Thoracic aorta (tissue), 2 donors: ENCODE measurements at places on chromosomes 2 and 18. TPM values are rescaled to one million over a fixed set of nuclear protein-coding genes. Genes with fewer than 3 reads are reported as not detected.

DNA sequence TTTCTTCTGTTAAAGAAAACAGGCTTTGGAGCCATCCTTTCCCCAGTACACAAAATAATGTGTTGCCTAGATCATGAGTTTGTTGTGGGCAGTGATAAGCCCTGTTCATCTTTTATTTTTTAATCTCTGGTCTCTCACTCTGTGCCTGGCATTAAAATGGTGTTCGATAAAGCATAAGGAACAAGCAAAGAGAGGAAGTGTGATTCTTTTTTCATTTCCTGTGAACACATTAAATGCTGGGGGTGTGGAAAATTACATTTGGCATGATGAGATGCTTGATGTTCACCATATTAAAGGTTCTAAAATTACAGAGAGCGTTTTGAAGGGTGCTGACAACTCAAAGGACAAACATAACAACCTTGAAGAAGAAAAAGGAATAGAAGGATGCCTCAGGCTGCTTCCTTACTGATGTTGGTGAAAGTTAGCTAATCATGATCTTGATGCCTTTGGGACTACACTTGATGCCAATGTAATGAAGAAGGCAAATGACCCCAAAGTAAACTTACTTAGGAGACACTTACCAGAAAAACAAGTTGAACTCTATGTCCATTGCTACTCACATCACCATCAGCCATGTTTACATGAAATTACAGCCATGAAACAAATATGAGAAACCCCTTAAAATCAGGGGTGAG is 33.0 kb downstream of the TMEFF2 start:
- peak overlapping the region; percentile 63 for H3K4me3 ChIP-seq
- no peaks in the 10 kb centered on the region for H3K36me3 ChIP-seq
- H3K4me1 ChIP-seq = peaks cover 5% of the 10 kb centered on the region
- no peaks in the 10 kb centered on the region for H3K27me3 ChIP-seq

Gene KCNG2
- 1.5 TPM for total RNA-seq

DNA sequence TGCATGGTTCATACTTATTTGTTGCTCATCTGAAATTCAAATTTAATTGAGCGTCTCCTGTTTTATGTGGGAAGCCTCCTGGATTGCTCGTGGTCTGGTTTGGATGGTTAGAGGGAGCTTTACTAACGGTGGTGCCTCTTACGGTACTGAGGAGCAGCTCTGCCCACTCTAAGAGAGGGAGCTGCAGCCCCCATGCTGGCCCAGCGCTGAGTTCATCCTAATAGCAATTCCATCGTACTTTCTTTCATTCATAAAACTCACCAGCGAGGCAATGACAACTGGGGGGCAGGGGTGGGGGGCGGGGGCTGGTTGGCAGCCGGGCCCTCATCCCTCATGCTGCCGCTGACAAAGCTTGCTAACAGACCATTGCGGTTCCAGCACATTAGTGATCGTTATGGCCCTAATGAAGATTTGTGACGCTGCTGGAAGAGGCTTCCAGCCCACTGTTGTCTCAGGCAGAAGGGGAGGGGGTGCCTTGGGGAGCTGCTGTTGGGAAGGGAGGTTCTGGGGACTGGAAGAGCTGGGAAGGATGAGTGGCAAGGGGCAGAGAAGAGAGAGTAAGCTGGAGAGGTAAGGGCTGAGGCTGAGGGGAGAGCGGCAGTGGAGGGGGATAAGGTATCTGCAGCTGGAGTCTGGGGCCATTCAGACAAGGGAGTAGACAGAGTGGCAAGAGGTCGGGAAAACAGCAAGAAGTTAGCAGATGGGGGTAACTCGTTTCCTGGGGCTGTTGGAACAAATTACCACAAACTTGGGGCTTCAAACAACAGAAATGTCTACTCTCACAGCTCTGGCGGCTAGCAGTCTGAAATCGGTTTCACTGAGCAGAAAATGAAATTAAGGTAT is 238.1 kb downstream of the LPIN1 start:
- no peak overlapping the region for H3K27ac ChIP-seq
- H3K4me3 ChIP-seq = no peak overlapping the region
- no peaks in the 10 kb centered on the region for H3K36me3 ChIP-seq
- no peaks in the 10 kb centered on the region for H3K27me3 ChIP-seq

DNA sequence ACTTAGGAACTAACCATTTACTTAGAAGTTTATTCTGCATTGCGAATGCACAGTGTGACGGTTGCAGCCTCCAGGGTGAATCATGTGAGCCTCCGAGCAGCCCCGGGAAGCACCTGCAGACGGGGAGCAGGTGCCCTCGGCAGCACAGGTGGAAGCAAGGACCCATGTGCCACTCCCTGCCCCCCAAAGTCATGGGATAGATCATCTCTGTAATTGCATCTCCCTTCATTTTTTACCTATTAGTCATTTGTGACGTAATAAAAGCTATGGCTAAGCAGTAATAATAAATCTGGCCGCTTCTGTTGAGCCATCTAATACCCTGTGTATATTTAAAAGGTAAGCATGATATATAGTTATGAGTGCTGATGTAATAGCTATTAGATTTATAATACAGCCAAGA is 97.2 kb downstream of the PTGR3 start:
- no peaks in the 10 kb centered on the region for H3K27me3 ChIP-seq
- DNase-seq = no peak
- no peaks in the 10 kb centered on the region for H3K36me3 ChIP-seq
- H3K4me3 ChIP-seq = no peak overlapping the region

Gene MYO3B
- not detected for total RNA-seq

DNA sequence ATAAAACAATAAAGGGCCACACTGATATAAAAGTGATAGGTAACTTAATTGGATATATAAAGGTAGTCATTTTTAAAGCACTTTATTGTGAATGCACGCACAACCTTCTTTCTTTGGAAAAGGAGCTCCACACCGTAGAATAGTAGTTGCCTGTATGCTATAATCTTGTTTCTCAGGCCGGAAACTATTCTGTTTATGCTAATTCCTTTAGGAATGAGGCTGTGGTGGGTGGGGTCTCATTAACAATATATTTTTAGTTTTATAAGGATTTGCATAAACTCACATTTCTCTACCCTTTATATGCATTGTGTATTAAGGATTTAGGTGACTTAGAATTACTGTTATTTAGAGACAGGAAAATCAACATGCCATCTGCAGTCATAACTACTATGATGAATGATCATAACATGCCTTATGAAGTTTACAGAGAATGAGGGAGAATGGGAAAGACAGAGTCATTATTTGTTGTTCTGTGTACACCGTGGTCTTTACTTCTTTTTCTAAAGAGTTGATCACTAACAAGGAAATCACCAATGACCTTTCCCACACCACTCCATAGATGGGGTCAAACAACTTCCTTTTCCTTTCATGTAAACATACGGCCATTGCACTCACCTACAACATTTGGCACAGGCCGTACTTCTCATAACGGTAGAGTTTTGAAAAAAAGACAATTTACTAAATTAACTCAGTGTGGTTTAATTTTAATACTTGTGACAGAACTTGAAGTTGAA is 84.5 kb downstream of the PIEZO2 start:
- no peak overlapping the region for H3K4me3 ChIP-seq
- no peak overlapping the region for H3K27ac ChIP-seq
- no peak for DNase-seq
- H3K4me1 ChIP-seq = no peaks in the 10 kb centered on the region
- H3K36me3 ChIP-seq = no peaks in the 10 kb centered on the region

GRCh38 chr18:1094409-1094808 is 189.7 kb downstream of the ADCYAP1 start:
- H3K4me3 ChIP-seq = no peak overlapping the region
- no peaks in the 10 kb centered on the region for H3K27me3 ChIP-seq
- H3K4me1 ChIP-seq = no peaks in the 10 kb centered on the region
- no peak for DNase-seq

DNA sequence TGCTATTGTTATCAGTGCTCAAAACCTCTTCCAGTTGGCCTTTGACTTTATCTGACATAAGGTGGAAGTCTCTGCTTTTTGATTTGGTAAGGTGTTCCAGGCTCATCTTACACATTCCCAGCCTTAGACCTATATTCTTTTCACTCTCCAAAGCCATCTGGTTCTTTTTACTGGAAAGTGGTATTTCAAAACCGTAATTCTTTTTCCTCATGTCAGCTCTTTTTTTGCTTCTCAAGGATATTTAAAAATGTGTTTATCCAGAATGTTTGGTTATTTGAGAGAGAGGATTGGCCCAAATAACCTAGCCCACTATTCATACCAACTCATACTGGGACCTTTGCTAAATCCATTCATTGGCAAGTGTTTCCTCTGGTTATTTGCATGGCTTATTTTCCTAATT is 411.2 kb upstream of the PIK3C3 start:
- DNase-seq = no peak
- H3K27me3 ChIP-seq = no peaks in the 10 kb centered on the region
- H3K36me3 ChIP-seq = no peaks in the 10 kb centered on the region

DNA sequence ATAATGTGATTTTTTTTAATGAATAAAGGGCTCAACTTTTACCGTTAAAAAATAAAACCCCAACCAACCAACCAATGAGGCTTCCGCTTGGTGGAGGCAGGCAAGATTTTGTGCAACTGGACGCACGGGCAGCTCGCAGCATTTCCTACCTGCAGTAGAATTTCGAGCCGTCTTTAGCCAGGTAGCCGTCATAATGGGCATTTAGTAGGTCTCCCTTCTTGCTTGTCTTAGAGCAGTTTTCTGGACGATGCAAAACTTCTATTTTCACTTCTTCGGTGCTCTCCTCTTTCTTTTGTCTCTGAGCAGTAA is 316 bp downstream of the FKBP7 start:
- peaks cover 35% of the 10 kb centered on the region for H3K4me1 ChIP-seq
- H3K27ac ChIP-seq = peak overlapping the region; percentile 98
- H3K4me3 ChIP-seq = peak overlapping the region; percentile 83
- no peaks in the 10 kb centered on the region for H3K36me3 ChIP-seq
- no peak for DNase-seq
- no peaks in the 10 kb centered on the region for H3K27me3 ChIP-seq

GRCh38 chr2:186917866-186918265 is 68.9 kb upstream of the ZSWIM2 start:
- no peaks in the 10 kb centered on the region for H3K27me3 ChIP-seq
- no peaks in the 10 kb centered on the region for H3K36me3 ChIP-seq
- H3K4me1 ChIP-seq = no peaks in the 10 kb centered on the region
- no peak for DNase-seq
- no peak overlapping the region for H3K4me3 ChIP-seq
- no peak overlapping the region for H3K27ac ChIP-seq

Gene DLGAP1
- 19.0 TPM for total RNA-seq

DNA sequence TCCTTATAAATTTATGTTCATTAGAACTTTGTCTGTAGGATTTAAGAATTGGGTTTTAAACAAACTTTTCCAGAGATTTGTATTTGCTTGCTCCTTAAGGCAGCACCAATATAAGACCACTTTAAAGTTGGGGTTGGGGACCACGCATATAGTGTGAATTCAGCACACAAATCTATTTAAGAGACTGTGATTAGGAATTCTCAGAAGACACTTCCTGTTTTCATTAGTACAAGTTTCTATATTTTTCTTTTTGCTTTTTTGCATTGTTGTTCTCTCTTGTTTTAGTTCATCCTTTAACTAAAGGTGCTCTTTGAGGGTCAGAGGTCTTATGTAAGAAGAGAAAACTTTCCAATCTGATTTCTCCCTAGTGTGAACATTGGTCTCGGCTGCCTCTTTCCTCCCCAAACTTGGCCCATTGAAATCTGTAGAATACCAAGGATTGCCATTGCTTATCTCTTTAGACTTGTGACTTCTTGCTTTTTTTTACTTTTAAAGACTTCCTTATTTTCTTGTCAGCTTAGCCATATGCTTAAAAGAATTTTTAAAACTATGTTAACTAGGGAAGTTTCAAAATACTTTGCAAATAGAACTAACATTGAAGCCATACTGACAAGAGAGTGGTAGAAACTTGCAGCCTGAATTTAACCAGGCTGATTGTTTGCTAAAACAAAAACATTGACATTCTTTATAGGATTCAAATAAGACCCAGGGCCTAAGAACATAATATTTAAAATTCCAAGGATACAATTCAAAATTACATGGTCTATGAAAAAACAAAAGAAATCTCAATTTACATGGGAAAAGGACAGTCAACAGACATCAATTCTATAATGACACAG is 264.1 kb upstream of the FN1 start:
- H3K36me3 ChIP-seq = no peaks in the 10 kb centered on the region
- DNase-seq = no peak
- H3K27ac ChIP-seq = no peak overlapping the region
- no peaks in the 10 kb centered on the region for H3K27me3 ChIP-seq

GRCh38 chr2:62281663-62282062 is 85.7 kb downstream of the B3GNT2 start:
- DNase-seq = no peak
- H3K4me1 ChIP-seq = no peaks in the 10 kb centered on the region
- no peaks in the 10 kb centered on the region for H3K36me3 ChIP-seq
- no peak overlapping the region for H3K27ac ChIP-seq

- H3K4me3 ChIP-seq = no peak overlapping the region
- H3K4me1 ChIP-seq = no peaks in the 10 kb centered on the region
- H3K27me3 ChIP-seq = no peaks in the 10 kb centered on the region
- H3K36me3 ChIP-seq = peaks cover 3% of the 10 kb centered on the region
Observed at GRCh38 chr2:3354986-3355385, 22.6 kb downstream of the EIPR1 start.

Gene C2orf66
- total RNA-seq = not detected

DNA sequence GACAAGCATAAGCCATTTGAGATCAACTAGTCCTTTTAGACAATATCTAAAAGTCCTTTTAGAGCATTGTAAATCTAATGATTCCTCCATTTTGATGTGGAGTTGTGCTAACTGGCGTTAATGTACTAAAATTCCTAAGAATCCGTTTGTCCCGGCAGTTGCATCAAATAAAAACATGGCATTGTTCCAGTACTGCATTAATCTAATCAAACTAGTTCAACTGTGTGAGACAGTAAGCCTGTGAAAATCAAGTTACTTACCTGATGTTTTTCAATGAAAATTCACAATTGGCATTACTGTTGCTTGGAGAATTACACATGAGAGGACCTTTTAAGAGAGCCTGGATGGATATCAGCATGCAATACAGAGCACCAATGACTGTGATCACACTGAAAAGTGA is 13.3 kb downstream of the TM4SF20 start:
- H3K36me3 ChIP-seq = no peaks in the 10 kb centered on the region
- no peaks in the 10 kb centered on the region for H3K27me3 ChIP-seq
- no peak overlapping the region for H3K4me3 ChIP-seq
- peaks cover 41% of the 10 kb centered on the region for H3K4me1 ChIP-seq
- peak overlapping the region; percentile 81 for H3K27ac ChIP-seq

Gene TCF23
- not detected for total RNA-seq

DNA sequence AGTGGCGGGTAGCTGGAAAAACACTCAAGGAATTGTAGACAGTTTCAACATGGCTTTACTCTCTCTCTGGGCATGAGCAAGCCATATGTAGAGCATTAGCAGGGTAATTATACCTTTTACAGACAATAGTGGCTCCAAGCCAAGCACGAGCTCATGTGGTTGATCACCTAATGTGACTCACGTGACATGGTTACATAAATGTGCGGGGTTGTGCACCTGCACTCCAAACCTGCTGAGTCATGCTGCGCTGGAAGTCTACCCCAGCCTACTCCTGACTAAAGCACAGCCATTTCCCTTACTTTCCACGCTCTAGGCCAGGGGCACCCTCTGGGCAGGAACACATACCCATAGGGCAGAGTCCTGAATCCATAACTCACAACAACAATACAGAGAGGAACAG is 232.8 kb downstream of the MBD5 start:
- no peaks in the 10 kb centered on the region for H3K36me3 ChIP-seq
- H3K4me1 ChIP-seq = no peaks in the 10 kb centered on the region
- H3K4me3 ChIP-seq = no peak overlapping the region
- no peak for DNase-seq
- H3K27me3 ChIP-seq = no peaks in the 10 kb centered on the region
